ENCODE measurements at places on chromosomes 5 and 9.
A peak's percentile ranks its signal among the peaks of the same experiment; 100 is the strongest.

DNA sequence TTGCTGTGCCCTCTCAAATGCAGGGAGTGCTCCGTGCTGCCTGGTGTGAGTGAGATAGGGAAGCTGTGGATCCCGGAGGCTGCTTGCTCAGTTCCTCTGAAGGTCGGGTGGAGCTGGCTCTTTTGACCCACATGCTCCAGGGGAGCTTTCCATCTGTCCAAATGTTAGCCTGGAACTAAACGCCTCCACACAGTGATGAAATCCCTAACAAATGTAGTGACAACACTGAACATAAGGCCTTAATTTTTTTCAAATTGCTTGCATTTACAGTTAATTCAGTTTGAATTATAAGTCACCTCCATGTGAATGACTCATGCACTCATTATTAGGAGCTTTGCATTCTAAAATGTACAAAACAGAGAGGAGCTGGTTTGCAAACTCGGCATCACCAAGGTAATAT is 27.0 kb downstream of the PRDM6 start:
- no peak for DNase-seq

DNA sequence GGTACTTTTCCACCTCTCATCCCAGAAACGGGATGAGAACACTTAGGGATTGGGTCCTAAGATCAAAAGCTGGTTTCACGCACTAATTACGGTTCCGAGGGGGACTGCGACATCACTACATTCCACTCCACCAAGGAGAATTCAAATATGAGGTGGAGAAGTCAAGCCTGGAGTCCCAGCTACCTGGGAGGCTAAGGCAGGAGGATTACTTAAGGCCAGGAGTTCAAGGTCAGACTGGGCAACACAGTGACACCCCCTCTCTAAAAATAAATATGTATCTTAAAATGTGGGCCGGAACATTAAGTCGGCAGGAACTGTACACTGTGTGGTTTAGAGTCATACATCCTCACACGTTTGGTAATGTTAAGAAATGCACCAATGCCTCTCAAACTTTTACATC is 1.6 kb downstream of the GOLGA2 start:
- DNase-seq: no peak

DNA sequence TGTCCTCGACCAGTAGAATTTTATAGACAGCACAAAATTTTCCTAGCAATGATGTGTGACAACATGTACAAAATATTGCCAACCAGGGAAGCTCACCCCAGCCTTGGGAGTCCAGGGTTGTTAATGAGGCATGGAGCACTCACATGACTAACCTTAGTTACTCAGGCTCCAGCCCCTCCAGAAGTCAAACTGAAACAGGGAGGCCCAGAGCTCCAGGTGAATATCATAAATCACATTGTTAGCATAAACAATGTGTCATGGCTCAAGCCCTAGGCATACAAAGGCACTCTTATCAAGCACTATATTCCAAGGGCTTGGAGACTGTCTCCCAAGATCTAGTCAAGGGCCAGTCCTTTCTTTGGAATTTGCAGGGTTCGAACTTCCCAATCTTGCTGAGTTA is 44.4 kb downstream of the TNFAIP8 start:
- DNase-seq: no peak

DNA sequence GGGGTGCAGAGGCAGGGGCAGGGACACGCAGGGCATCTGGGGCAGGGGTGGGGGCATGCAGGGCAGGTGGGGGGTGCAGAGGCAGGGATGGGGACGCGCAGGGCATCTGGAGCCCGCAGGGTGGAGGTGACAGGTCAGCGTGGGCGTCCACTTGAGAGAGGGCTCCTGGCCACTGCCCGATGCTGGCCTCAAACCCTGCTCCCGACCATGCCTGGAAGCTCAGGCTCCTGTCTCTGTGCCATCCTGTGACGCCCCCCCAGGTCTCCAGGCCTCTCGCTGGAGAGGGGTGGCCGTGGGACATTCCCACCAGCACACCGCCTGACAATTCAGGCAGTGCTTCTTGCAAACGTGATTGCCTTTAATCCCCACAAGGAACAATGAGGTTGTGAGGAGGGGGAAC is 33.0 kb downstream of the ZDHHC11B start:
- no peak for DNase-seq

DNA sequence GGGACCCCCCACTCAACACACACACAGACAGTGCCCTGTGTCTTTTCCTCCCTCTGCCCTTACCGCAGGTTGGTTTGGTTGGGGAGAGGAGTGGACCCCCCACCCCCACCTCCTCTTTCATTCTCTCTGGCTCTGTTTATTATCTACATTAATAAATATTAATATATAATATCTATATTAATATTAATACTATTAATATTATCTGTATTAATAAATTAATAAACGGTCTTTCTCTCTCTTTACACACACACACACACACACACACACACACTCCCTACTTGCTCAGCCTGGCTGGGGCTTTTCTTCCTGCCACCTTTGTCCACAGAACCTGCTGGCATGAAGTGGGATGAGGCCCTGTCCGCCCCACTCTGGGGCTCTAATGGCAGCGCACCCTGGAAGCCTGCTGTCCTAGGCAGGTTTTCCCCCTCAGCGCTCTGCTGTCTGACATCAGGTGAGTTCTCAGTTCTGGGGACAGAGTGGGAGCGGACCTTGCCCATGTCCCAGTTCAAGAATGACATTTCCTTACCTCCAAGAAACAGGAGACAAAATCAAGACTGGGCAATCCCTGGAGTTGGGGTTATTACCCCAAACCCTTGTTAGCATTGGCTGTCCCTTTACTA is 10.5 kb upstream of the SMIM32 start:
- DNase-seq: no peak

GRCh38 chr5:68873198-68873597 is 220.6 kb upstream of the SLC30A5 start:
- DNase-seq: no peak

GRCh38 chr9:123914517-123915196 is 15.3 kb downstream of the DENND1A start:
- no peak for DNase-seq

DNA sequence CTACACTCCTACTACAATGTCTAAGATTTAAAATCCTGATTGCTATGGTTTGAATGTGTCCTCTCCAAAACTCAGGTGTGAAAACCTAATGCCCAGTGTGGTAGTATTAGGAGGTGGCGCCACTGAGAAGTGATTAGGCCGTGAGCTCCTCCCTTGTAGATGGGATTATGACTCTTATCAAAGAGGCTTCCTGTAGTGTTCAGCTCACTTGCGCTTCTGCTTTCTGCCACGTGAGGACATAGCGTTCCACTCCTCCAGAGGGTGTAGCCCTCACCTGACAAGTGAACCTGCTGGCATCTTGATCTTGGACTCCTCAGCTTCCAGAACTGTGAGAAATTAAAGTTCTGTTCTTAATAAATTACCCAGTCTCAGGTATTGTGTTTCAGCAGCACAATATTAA is 33.0 kb upstream of the WHRN start:
- peak; percentile 45 for DNase-seq

- no peak for DNase-seq
Measured at GRCh38 chr5:133253671-133254070, 201.9 kb downstream of the HSPA4 start.

DNA sequence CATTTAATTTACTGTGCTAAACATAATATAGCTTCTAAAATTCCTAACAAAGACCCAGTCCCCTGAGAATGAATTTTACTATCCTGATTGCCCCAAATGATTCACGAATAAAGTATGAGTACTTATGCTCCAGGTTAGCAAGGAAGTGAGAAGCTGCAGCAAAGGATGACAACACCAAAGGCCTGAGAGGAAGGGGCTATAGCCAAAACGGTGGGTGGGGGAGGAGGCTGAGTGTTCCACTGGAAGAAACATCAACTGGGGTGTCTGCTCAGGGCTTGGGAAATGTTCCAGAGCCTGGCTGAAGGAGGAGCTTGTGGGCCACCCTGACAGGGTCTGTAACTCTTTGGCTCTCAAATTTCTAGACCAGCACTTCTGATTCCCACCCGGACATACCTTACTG is 157.3 kb downstream of the ADAMTS12 start:
- no peak for DNase-seq

GRCh38 chr5:16418471-16418922 is 47.1 kb downstream of the ZNF622 start:
- no peak for DNase-seq

DNA sequence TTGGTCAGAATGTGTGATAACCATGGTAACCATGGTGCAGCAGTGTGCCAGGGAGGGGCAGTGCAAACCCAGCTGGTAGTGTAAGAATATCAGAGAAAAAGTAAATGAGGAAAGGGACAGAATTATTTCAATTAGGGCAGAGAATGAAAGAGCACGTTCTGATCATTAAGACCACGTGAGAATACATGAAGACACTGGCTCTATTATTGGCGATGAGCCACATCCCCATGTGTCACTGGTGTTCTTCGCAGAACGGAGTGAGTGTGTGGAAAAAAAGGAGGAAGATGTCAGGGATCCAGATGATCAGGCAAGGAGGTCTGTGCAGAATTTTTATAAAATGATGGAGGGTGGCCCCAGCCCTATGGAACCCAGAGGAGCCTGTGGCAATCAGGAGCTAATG is 315.5 kb downstream of the SEMA5A start:
- DNase-seq: no peak

DNA sequence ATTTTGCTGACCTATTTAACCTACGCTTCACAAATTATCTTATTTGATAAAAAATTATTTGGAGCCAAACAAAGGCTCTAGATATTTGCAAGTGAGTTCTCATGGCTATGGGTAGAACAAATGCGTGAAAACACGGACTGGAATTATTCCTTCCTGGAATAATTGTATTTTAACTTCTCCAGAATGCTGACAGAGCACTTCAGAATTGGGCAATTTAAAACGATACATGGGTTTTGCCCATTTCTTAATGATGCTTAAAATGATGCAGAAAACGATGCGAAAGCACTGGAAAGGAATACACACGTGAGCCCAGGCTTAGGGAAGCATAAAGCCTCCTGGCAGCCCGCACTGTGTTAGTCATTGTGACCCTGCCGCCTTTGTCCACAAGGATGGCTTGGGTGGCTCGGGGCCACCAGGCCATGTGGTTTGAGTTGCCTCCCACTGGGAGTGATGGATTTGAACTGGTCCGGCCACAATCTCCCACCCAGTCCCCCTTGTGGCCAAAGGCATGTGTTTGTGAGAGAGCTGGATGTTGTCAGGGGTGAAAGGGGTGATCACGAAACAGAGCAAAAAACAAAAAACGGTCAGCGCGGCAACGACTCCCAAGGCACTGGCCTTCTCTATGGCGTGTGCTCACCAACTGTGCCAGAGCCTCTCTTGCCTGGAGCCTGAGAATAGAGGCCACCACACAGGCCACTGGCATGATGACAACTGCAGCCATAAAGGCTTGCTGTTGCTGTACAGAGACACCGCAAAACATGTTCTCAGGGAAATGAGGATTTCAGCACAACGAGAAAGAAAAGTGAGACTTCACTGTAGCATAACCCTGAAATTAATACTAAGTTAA is 234.2 kb upstream of the ADAMTS16 start:
- DNase-seq: peak; percentile 23

GRCh38 chr9:89839449-89839848 is 234.6 kb downstream of the GADD45G start:
- DNase-seq: no peak

- DNase-seq: no peak
Measured at GRCh38 chr5:86314951-86315350, 302.8 kb upstream of the COX7C start.

DNA sequence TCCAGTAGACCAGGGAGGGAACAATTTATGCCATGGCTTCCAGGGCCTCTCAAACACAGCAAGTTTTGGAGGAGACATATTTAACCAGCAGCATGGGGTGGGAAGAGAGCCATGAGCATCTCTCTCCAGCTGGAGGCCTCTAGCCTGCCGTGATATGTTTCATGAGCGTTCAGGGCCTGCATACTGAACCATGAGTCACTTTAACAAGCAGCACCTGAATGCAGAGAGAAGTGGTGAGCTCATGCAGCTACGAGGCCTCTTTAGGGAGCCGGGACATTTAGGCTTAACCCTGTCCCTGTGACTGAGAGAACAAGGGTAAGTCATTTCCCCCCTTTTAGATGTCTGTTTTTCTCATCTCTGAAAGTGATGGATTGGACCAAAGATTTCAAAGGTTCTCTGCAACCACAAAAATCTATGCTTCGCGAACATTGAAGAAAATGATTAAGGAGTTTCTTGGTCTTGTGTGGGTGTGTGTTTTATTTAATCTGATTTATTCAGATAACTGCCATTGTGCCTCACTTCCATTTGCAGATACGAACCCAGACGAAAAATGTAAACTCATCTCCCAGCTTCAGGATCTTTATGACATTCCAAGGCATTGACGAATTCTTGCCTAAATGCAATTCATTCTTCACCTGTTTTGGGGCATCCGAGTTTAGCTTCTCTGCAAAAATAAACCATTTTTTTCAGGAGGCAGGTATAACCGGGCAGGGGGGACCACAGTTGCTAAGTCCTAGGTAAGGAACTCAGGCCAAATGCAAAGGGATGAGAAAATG is 157.0 kb downstream of the GABBR2 start:
- no peak for DNase-seq

GRCh38 chr5:6732634-6733410 is 19.6 kb downstream of the TENT4A start:
- DNase-seq: peak; percentile 20

DNA sequence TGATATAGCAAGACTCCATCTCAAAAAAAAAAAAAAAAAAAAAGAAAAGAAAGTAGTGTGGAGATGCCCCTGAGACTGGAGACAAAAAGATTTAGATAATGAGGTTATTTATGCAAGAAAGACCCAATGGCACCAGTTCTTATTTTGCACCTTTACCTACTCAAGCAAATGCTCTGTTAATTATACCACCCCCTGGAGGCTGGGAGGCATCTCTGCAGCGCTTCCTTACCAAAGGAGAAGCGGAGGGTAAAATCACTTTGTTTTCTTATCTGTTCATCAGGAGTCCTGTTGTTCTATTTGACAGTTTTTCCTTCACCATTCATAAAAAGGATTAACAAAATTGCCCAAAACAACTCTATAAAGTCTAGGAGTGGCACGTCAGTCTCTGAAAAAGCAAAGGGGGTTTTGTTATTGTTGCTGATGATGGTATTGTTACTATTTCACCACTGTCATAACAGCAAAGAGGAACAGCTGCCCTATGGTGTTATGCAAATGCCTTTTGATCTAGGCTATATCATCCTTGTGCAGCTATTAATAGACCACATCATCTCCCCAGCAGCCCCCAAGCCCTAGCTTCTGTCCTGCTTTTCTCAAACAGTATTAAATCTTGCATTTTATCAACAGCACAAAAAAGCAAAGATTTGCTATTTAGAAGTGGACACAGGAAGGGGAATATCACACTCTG is 174.0 kb downstream of the PALM2AKAP2 start:
- DNase-seq: peak; percentile 21

DNA sequence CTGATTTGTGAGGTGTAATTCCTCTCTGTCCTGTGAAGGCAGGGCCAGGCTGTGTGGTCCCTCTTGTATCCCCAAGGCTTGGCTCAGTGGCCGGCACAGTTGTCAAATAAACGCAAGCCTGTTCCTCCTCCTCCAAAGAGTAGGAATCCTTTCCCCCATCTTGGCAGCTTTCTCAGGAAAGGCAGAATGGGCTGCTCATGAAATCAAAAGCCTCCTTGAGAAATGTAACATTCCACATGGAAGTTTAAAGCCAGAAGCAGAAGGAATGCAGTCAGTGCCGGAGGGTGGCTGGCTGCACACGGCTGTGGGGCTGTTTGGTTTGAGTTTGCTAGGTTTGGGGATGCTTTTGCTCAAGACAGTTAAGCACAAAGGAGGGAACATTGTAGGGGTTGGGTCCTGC is 34.5 kb upstream of the MED10 start:
- DNase-seq: no peak
